ENCODE measurements at places on chromosomes 3 and 15.

- peak; percentile 64 for DNase-seq
Observed at GRCh38 chr3:131503320-131503635, 507 bp upstream of the MRPL3 start.

DNA sequence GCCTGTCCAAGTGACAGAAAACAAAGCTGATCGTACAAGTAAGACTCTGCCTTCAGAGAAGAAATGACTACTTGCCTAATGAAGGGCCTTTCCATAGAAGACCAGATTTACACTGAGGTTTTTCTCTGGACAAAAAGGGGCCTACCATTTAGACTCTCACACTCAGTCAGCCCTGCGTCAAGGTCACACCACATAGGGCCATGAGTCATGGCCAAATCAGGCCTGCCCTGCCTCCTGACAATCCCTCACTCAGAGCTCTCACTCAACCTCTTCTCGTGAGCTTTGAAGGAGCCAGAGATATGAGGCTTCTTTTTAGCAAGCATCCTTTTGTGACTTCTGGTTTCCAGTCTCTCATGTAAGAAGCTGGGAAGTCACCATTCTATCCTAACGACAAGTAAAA is 68.1 kb upstream of the NMNAT3 start:
- peak; percentile 41 for DNase-seq

DNA sequence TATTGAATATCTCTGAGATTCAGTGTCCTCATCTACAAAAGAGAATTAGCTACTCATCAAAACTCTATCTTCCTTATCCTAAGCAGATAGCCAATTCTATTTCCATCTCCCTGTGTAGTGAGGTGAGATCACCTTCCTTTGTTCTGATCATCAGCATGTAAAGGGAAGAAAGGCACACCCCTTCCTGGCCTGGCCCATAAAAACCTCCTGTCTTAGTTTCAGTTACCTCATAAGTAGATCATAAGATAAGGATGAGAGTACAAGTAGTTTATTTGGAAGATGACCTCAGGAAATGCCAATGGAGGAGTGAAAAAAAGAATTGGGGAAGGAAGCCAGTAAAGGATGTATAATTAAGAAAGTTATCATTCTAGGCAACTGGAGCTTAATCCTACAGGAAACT is 114.5 kb upstream of the GADL1 start:
- peak; percentile 51 for DNase-seq

DNA sequence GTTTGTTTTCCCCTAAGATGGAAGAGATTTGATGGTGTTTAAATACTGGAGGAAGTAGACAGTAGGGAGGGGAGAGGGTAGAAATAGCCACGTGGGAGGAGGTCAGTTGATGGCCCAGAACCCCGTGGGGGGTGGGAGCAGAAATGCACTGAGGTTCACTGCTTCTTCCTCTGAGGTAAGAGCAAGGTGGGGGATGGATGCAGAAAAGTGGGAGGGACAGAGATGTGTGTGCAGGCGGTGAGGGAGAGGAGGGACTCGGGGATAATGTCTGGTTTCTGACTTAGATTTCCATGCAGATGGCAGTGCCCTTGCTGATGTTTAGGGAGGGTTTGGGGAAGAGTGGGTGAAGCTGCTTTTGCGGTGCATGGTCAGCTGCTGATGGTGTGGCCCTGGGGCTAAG is 102.9 kb downstream of the ARNT2 start:
- DNase-seq: no peak

DNA sequence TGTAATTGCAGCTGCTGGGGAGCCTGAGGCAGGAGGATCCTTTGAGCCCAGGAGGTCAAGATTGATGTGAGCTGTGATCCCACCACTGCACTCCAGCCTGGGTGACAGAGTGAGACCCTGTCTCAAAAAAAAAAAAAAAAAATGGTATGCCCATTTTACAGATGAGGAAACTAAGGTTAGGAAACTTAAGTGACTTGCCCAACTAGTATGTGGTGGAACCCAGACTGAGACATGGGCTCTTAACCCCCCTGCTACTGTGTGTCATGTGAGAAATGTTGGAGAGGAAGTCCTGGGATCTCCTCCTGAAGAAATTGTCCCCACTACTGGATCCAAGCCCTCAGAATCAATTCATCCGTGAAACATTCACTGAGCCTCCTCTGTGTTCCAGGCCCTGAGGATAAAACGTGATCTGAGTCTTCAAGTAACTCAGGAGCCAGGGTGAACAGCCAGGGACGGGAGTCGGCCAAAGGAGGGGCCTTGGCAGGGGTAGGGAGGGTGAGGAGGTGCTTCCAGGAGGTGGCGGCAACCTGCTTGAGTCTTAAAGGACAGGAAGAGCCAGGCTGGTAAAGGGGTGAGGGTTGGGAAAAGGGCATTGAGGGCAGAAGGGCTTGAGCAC is 19.6 kb upstream of the RNU6-1 start:
- no peak for DNase-seq

DNA sequence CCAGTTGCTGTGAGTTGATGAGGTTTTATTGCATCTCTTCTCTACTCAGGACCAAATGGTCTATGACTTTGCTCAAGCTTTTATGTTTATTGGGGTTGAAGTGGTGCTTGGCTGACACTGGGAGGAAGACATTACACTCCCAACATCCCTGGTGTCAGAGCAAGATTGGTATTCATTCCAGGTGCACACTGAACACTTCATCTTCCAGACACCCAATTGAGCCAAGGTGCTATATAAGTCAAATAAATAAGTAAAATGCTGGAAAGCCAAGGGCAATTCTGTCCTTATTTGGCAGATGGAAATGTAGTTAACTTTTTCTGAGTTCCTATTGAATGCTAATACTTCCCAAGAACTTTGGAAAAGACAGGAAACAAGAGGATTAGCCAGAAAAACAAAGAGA is 53.2 kb upstream of the CDV3 start:
- DNase-seq: no peak
